Frontal cortex (tissue), 4 donors: ENCODE measurements at places on chromosomes 4 and X. TPM values are rescaled to one million over a fixed set of nuclear protein-coding genes. Genes with fewer than 3 reads are reported as not detected.

DNA sequence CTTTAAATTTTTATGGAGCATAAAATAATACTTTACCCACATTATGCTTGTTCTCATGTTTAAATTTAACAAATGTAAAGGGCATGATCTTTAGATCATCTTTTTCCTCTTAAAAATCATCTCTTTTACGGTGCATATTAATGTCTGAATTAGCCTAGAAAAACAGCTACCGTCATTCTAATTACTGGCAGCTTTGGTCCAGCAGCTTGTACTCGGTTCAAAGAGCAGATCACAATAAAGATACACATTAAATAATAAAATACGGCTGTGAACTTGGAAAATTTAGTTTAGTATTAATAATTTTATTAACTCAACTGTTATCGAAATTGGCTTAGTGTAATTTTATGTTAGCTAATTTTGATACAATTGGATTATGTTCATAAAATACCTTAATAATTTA lies 19.1 kb downstream of the CCSER1 start:
- DNase-seq = no peak

DNA sequence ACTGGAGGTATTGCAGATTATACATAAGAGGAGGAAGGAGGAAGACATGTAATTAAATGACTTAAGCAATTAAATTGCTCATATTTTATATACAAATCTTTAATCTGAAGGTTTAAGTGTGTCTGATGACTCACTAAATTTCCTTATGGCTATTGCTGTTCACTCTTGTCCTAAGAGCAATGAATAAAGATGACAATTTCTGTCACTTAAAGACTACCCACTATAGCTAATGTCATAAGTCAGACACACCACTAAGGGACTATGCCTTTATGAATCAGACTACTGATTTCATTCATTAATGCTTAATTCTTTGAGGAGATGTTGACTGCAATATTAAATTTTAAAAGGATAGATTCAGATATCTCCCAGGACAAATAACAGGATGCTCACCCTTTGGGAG lies 1514.7 kb downstream of the PCDH18 start:
- no peak for DNase-seq

The ALG13 gene
- total RNA-seq = 36.3 TPM

GRCh38 chrX:18666614-18667013 lies 5.3 kb downstream of the RS1 start:
- DNase-seq = no peak

The RPS6KA6 gene
- total RNA-seq = 16.3 TPM

GRCh38 chrX:70553516-70553915 lies 108.9 kb downstream of the DLG3 start:
- DNase-seq = no peak

DNA sequence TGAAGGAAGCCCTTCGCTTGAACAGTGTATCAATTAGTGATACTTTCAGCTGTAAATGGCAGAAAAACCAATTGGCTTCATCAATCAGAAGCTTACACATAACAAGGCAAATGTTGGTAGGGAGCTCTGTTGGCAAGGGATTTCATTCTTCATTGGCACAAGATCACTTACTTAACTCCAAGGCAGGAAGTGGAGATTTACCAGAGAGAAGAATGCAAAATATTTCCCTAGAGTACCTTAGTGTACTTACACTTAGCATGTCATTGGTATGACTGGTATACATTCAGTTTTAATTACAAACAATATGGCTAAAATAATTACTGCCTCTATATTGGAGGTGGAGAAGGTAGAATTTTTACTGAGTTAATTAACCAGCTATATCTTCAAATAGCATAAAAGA lies 545.0 kb downstream of the GABRG1 start:
- DNase-seq = no peak

- no peak for DNase-seq
These were observed 1.2 kb downstream of the PRKX start for GRCh38 chrX:3712051-3712869.

The EDA2R gene
- total RNA-seq = 1.2 TPM

DNA sequence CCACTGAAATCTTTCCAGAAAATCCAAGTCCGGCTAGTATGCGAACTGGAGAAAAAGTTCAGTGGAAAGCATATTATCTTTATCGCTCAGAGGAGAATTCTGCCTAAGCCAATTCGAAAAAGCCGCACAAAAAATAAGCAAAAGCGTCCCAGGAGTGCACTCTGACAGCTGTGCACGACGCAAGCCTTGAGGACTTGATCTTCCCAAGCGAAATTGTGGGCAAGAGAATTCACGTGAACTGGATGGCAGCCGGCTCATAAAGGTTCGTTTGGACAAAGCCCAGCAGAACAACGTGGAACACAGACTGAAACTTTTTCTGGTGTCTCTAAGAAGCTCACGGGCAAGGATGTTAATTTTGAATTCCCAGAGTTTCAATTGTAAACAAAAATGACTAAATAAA lies 34.4 kb downstream of the STX18 start:
- no peak for DNase-seq

The FHDC1 gene
- total RNA-seq = 5.7 TPM

DNA sequence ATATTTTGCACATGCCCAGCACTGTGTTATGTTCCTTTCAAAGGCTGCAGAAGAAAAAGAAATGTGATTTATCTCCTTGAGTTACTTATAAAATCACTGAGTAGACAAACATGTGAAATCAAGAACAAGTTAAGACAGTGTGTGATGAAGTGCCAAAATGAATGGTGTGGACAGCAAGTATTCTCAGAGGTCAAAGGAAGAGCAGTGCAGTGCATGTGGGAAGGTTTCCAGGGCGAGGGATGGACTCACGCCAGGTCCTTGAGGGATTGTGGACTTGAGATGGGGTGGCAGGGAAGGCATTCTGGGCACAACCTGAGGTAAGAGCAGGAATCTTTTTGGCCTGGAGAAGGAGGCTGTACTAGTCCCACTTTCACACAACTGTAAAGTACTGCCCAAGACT lies 115.5 kb downstream of the FNIP2 start:
- no peak for DNase-seq

The ACOX3 gene
- 26.1 TPM for total RNA-seq

- no peak for DNase-seq
These were observed 180.8 kb upstream of the BCOR start for GRCh38 chrX:40278340-40279090.

The EXOSC9 gene
- total RNA-seq = 27.3 TPM

DNA sequence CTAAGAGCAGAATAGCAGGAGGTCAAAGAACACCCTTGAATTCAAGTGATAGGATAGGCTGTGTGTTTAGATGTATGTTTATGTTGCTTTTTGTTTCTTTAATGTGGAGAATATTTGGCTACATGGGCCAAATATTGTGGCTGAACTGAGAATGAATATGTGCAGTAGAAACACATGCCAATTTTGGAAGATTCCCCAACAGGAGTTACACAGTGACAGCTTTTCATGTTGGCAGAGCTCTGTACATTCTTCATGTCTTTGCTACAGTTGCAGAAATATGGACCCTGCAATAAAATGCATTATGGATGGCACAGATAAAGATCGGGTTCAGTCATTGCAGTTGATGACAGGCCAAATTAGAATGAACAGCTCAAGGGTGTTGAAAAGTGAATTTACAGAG lies 82.8 kb upstream of the SLC4A4 start:
- DNase-seq = no peak

The FAM156A gene
- 6.5 TPM for total RNA-seq

The PABPC1L2A gene
- 1.6 TPM for total RNA-seq

DNA sequence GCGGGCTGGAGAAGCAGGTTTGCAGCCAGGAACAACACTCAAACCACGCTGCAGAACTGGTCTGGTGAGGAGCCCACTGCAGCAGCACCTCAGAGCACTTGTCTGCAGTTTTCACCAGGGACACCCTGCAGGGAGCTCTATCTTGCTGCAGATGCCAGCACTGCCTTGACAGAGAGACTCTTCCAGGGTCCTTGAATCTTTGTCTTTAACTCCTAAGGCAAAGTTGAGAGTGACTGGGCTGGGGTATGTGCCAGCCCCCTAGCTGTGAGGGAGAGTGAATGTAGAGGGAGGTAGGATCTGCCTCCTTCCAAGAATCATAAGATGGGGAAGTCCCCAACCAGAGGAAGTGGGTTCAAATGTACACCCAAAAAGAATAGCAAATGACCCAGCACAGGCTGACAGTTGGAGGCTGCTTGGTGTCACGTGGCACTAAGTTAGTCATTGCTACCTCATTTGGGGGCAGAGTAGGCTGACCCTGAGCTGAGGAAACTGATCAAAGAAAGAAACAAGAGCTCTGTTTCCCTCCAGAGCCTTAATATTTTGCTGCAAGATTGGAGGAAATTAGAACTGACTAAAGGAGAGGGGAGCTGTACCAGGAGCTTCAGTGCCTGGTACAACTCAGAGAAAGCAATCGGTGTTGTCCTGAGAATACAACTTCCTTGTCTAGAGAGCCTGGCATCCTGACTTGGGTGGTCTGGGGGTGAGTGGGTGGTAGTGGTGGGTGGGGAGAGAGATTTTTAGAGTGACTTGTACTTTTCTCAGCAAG lies 28.2 kb upstream of the HUWE1 start:
- DNase-seq = no peak

The UBA1 gene
- 122 TPM for total RNA-seq

DNA sequence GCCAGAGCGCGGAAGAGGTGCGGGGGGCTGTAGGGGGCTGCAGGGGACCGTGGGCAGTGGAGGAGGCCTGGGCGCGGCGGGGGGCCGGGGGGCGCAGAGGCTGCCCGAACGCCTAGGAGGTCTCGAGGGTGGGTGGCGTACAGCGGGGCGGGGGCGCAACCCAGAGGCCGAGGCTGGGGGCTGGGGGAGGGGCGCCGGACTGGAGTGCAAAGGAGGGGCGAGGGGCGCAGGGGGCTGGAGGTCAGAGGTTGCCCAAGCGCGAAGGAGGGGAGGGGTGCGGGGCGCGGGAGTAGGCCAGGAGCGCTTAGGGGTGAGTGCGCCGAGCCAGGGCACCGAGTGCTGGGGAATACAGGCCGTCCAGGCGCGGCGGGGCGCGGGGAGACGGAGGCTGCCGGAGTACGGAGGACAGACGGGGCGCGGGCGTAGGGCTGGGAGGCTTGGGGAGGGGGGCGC lies 255 bp downstream of the GYG2 start:
- no peak for DNase-seq

GRCh38 chr4:68349279-68349648 lies 626 bp downstream of the YTHDC1 start:
- DNase-seq = no peak

- DNase-seq = no peak
These were observed 81.9 kb downstream of the FAM114A1 start for GRCh38 chr4:38949411-38950051.

DNA sequence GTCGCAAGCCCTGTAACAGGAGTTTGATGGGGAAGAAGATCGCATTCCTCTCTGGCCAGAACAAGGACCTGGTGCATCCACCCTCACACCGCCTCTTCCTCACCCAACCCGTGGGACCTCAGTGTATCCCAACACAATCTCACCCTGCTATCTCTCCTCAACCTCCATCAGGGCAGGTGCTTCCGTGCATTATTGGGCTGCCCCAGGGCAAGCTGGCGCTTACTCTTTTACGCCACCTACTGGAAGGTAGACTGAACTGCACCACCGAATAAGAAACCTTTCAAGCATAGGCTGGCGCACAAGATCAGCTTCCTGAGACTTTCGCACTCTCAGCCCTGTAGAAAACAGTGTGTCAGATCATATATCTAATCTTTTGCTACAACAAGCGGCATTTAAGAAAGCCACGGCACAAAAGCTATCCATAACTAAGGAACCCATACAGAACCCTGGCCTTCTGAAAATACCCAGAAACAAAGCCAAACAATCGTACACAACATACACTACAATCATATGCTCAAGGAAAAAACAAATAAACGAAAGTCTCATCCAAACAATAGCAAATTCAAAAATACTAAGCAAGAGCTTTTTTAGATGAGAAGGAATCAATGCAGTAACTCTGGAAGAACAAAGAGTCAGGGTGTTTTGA lies 209.3 kb downstream of the UGT8 start:
- DNase-seq = no peak

The ADAM29 gene
- total RNA-seq = 0.41 TPM

The SYN1 gene
- total RNA-seq = 14.7 TPM

DNA sequence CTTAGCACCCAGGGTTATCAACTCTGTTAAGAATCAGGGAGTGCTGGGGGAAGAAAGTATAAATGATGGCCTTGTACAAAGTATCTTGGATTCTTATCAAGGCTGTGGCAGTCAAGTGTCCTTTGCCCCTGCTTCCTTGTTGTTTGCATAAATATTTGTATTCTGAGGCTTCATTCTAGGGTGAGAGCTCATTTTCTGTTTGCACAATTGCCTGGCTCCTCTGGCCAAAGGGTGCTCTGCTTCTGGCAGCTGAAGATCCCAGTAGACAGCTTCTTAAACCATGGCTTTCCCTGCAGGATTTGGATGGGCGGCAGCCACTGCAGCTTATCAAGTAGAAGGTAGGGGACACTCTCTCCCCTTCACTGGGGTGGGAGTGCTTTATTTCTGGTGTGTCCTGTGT lies at the start of gene GBA3:
GBA3 (plus strand) TSS at position 202 of the 400 bp plus-strand sequence.
- DNase-seq = no peak

- DNase-seq = no peak
These were observed 25.8 kb upstream of the VEGFC start for GRCh38 chr4:176818531-176818930.

The RAB9B gene
- total RNA-seq = 48.9 TPM

The RTL3 gene
- total RNA-seq = not detected

DNA sequence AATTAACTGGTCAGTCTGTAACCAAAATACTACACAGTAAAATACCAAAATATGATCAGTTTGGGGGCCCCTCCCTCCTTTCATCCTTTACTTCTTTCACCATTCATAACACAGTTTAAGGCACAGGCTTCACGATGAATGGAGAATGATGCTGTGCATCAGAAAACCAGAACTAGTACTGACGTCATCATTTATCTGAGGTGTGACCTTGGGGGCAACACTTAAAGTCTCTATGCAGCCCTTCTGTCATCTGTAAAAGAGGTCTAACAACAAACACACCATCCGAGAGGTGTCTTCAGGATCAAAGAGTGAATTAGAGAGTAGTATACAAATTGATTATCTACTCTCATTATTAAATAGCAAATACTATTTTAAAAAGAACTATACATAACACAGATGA lies 135.4 kb downstream of the SH3KBP1 start:
- DNase-seq = no peak

DNA sequence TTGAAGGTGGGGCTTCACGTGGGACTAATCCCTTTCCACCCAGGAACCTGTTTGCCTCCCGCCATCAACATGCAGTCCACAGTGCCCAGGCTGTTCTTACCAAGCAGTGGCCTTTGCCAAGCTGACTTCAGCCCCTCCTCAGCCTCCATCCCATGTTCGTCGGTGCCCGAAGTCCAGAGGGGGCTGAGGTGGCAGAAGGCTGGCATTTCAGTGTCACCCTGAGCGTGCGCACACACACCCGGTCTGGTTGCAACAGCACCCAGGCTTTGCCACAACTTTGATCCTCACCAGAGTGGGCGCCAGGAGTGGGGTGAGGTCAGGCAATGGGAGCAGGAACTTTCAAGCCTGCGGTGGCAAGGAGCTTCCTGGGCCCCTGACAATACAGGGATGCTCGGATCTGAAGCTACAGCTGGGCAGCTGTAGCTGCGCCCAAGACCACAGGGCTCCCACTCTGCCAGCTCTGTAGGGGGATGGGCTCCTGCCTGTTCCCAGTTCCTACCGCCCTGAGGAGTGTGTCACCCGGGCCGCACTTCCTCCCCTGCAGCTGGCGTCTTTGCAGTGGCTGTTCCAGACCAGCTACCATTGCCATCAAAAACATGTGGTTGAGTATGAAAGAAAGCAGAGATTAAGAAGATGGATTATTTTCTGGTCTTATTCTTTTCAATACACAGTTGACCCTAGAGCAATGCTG lies 428.0 kb downstream of the EPHA5 start:
- no peak for DNase-seq

The NPY2R gene
- 12.6 TPM for total RNA-seq
